ENCODE measurements at places on chromosomes 4 and X. TPM values are rescaled to one million over a fixed set of nuclear protein-coding genes. Genes with fewer than 3 reads are reported as not detected.

DNA sequence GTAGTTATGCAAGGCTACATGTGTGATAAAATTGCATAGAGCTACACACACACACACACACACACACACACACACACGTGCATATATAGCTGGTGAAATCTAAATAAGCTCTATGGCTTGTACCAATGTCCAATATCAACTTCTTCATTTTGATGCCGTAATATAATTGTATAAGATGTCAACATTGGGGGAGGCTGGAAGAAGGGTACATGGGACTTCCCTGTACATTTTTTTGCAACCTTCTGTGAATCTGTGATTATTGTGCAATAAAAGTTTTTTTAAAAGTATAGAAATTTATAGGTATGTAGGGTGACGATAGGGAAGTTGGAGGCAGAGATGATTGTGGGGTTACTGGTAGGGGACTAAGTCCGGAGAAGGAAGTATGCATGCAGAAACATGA lies 105.5 kb downstream of the HDAC8 start:
- DNase-seq: no peak

GRCh38 chr4:169823685-169824084 lies 65.9 kb upstream of the HPF1 start:
- DNase-seq: peak; percentile 44

GRCh38 chr4:81454499-81454898 lies 17.2 kb downstream of the RASGEF1B start:
- no peak for DNase-seq

The SOWAHB gene
- total RNA-seq: 11.7 TPM

- no peak for DNase-seq
These were observed 56.4 kb upstream of the PLAC8 start for GRCh38 chr4:83170952-83171399.

The CSN1S1 gene
- total RNA-seq: not detected

The CYSLTR1 gene
- total RNA-seq: 3.5 TPM

All from mucosa of gallbladder (tissue), 1 donor.